HTR-8/SVneo (cell line): ENCODE measurements at places on chromosomes 12 and 14.

GRCh38 chr14:95862243-95862642 lies 14.4 kb upstream of the TUNAR start:
- no peak for DNase-seq

DNA sequence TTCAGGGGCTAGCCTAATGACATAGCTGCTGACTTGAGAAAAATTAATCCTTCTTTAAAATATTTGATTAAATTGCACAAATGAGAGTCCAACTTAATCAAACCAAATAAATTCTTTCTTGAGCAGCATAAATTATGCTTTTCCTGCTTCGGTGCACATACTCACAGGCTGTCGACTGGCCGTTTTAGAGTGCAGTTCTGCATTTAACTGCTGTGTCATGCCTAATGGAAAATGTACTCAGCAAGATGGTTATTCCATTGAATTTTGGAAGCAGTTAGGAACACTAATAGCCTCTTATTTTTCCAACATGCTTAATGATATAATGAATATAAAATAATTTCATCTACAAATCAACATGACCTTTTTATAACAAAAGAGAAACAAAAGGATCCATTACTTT lies 266.1 kb upstream of the LRIG3 start:
- no peak for DNase-seq

DNA sequence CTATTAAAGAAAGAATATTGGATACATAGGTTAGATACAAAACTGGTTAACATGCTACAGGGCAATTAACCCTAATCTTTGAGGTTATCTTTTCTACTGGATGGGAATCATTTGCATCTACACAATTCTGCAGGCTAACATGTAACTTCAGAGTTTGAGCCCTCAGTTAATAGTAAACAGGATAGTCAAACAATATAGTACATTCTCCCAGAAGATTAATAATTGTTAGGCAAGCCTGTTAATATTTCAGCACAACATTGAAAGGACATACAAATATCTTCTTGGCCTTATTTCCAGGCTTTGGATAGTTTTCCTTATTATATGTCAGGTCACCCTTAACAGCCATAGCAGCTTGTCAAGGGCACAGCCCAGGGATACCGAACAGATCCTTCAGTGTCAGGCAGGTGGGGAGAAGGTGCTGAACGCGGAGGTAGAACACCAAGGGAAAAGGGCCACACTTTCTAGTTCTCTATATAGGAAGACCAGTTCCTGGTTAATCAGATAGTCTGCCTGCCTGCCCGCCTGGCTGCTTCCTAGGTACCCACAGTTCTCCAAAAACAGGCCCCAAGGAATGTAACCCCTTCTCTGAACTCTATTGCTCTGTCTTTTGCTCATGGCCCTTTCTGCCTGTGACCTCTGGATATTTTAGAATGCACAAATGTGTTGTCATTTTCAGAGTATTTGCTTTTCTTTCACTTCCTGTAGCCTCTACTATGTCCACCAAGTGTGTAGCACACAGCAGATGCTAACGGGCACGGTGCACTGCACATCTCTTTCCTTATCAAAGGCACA lies 256.0 kb downstream of the PCNX1 start:
- no peak for DNase-seq

- no peak for DNase-seq
Measured at GRCh38 chr12:105581420-105581819, 250.9 kb downstream of the C12orf75 start.

DNA sequence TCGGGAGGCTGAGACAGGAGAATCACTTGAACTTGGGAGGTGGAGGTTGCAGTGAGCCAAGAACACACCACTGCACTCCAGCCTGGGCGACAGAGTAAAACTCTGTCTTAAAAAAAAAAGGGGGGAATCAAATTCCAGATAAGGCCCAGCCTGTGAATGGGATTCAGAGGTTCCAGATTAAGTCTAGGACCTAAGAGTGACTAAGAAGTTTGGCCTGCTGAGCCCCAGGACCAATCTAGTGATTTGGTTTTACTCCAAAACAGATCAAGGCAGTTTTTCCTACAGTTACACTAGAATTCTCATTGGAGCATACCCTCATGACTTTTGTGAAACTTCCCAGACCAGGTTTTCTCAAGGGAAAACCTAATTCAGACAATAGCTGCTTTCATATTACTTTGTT lies 22.8 kb downstream of the EXOC5 start:
- no peak for DNase-seq

- DNase-seq, result no peak
Measured at GRCh38 chr14:105487986-105488777, 1.5 kb downstream of the CRIP1 start.

- DNase-seq, result no peak
Measured at GRCh38 chr14:77746064-77746702, 14.8 kb downstream of the SNW1 start.

GRCh38 chr14:94379291-94380224 lies 8.8 kb downstream of the SERPINA1 start:
- no peak for DNase-seq

DNA sequence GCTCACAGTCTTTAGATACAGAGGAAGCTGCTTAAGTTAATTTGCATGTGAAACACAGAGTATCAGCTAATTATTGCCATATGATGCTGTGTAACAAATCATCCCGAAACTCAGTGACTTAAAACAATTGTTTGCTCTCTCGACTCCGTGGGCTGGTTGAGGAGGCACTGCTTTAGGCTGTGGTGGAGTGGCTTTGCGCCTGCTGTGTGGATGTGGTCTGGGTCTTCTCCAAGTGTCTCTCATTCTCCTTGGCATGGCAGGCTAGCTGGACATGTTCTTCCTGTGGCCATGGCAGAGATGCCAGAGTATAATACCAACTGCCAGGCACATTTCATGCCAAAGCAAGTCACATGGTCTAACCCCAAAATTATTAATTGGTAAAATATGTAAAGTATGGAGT lies 40.9 kb downstream of the PELI2 start:
- DNase-seq, result no peak

GRCh38 chr14:75442642-75443041 lies 14.8 kb downstream of the JDP2 start:
- DNase-seq, result no peak

DNA sequence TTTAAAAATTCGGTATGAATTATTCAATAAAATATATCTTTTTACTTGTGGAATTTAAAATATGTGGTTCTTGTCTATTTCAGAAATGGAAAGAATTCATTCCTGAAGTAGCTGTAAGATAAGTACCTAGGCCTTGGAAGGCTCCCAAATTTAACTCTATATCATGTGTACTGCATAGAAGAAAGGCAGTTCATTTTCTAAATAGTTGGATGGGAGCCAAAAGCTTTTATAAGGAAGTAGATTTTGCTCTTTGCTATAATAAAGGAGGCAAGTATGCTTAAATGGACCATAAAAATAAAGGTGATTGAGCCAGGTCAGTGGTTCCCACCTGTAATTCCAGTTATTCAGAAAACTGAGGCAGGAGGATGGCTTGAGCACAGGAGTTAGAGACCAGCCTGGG lies 187.5 kb downstream of the ATXN7L3B start:
- peak; percentile 10 for DNase-seq

- no peak for DNase-seq
Measured at GRCh38 chr14:32932302-32932913, 6.3 kb upstream of the NPAS3 start.

DNA sequence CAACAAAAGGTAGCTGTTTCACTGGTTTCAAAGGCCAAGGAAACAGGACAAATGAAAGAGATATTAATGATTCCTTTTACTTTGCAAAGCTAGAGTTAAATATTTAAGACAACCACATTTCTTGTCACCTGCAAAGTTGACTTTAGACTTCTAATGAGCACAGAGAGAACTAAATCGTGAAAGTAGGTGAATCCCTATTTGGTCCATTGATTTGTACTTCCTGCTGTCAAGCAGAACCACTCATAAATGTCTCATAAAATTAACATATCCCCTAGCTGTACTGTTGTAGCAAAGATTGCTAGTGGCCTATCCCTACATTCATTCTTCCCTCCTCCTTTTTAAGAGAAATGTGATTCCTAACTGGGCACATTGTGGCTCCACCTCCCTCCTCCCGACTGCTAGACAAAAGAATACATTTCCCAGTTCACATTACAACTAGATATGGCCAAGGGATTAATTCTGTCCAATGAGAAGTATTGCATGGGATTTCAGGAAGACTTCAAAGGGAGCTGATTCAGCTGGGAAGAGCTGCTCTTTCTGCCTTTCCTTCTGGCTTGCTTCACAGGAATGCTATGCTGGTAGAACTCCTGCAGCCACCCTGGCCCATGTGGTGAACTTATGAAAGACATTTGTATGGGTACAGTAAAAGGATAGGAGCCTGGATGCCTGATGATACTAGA lies 227.5 kb upstream of the ABCD2 start:
- DNase-seq, result no peak

- peak; percentile 60 for DNase-seq
Measured at GRCh38 chr14:91417120-91417982, at the start of gene CCDC88C. Gene CCDC88C (minus strand): TSS chr14:91417820. CDS start chr14:91417690, 130 bp downstream.

DNA sequence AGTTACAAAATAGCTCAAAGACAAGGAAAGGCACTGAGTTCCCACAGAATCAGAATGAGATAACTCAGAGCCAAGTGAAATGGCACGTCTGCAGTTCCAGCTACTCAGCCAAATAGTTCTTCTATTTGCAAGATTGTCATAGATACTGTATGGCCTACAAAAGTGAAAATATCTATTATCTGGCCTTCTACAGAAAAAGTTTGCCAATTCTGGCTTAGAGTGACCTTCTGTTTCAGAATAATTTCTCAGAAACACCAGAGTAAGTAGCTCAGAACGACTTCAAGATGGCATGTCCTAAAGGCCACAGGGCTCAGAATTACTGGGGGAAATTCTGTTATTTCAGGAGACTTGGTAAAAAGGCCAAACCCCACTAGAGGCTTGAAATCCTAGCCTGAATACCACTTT lies 10.7 kb upstream of the RTRAF start:
- no peak for DNase-seq

- DNase-seq, result no peak
Measured at GRCh38 chr14:68621400-68622365, 171.2 kb downstream of the ZFP36L1 start.

DNA sequence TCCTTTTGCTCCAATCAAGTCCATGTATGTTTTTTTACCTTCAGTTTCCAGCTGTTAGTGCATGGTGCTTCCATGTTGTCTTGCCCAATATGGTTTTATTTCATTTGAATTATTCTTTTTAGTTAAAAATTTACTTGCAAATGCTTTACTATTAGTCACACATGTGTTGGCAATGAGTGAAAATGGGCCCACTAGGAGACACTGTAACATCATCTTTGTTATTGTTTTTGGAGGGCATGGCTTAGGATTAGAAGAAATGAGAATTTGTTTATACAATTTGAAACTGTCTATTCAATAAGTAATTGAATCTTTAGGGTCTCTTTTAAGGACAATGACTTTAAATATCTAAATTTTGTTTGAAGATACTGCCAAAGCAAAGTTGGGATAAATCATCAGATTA lies 133.7 kb downstream of the BRMS1L start:
- DNase-seq, result no peak

DNA sequence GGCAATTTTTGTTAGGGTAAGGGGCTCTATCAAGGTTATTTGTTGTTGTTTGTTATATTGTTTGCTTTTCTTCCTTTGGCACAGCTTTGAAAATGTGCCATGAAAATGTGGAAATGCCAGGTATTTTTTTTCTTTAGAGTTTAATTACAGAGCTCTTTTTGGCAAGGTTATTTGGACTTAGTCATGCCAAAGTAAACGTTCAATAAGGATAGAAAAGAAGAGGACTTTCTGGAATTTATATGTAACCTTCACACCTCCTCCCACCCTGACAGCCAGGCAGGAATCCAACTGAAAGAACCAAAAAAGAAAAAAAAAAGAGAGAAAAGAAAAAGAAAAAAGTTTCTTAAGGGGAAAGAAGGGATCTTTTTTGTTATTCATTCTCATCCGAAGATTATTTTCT lies 217.8 kb downstream of the KITLG start:
- no peak for DNase-seq

DNA sequence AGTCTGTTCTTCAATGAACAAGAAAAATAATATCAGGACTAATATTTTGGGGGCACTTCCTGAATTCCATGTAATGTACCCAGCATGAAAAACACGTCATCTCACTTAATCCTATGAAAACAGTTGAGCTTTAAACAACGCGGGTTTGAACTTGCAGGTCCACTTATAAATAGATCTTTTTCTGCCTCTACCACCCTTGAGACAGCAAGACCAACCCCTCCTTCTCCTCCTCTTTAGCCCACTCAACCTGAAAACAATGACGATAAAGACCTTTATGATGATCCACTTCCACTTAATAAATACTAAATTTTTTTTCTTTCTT lies 203.9 kb upstream of the KRR1 start:
- DNase-seq, result no peak

DNA sequence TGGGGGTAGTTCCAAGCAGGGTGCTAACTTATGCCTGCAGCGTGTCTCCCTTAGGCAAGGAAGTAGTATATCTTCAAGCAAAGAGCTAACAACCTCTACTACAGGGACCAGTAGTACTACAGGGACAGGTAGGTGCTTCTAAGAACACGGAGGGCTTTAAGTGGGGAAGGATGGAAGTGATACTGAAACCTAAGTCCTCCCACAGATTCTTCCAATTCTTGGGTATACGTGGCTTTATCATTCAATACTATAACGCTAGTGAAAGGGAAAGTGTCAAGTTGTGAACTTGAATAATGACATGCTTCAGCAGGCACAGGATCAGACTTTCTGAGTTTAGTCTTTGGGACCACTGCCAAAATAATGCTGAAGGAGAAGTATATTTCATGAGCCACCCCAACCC lies 241.7 kb downstream of the CEP128 start:
- DNase-seq, result no peak

GRCh38 chr14:34069854-34070582 lies 119.1 kb upstream of the EGLN3 start:
- no peak for DNase-seq

- DNase-seq, result no peak
Measured at GRCh38 chr12:54299515-54300224, 1.1 kb downstream of the NFE2 start.

GRCh38 chr12:107144441-107144840 lies 51.1 kb upstream of the CRY1 start:
- no peak for DNase-seq

- no peak for DNase-seq
Measured at GRCh38 chr14:36057452-36058116, 118.9 kb downstream of the PTCSC3 start.

GRCh38 chr14:102917469-102918211 lies 4.8 kb upstream of the AMN start:
- peak; percentile 80 for DNase-seq

GRCh38 chr12:11497995-11498394 lies 102.6 kb upstream of the PRB2 start:
- DNase-seq, result no peak

DNA sequence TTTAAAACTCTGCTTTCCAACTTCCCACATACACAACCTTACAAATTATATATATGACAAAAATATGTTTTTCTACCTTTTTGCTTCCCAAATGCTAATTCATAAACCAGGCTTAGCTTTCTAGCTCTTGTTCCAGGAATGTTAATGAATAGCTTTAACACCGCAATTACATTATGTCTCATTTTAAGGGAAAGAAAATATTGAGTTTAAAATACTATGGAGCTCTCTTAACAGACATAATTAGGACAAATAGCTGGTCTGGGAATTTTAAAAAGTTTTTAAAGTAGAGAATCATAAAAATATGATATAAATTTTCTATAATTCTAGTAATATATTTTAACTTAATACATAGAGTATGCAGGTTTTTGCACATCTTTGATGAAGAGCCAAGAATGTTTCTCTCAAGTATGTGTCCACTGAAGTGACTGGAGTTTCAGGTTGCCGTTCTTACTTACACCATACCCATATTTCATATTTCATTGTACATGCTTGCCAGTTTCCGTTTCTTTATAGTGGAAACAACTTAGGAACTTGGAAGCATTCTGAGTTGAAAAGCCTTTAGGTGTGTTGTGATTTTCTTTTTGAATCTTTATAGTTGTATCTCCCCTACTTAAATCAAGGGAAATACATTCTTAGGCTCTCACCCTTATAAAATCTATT lies 90.6 kb upstream of the SLCO1C1 start:
- DNase-seq, result no peak

- DNase-seq, result no peak
Measured at GRCh38 chr12:10722502-10722904, 620 bp downstream of the YBX3 start.
